ENCODE measurements at places on chromosomes 4 and X.

GRCh38 chr4:106365613-106366012 lies 3.0 kb downstream of the GIMD1 start:
- peak; percentile 95 for DNase-seq

- DNase-seq = peak; percentile 71
Observed at GRCh38 chrX:10414862-10415261, 205.5 kb downstream of the MID1 start.

GRCh38 chr4:110412354-110413065 lies 63.4 kb upstream of the ENPEP start:
- no peak for DNase-seq

- peak; percentile 89 for DNase-seq
Observed at GRCh38 chr4:117400039-117400835, 314.9 kb upstream of the TRAM1L1 start.

DNA sequence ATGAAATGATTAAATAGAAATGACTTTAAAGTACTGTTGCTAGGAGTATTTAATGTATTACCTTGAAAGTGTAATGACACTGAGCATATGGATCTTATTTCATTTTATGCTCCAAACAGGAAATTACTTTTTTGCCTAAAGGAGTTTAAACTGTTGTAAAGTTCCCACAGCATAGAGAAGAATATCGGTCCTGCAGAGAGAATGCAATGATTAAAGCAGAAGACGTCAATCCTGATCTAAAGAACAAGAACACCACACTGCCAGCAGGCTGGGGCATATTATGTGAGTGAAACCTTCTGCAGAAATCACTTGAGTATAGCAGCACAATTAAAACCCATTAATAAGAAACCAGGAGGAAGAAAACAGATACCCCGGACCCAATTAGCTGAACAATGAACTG lies 72.8 kb upstream of the CAMK2D start:
- no peak for DNase-seq

DNA sequence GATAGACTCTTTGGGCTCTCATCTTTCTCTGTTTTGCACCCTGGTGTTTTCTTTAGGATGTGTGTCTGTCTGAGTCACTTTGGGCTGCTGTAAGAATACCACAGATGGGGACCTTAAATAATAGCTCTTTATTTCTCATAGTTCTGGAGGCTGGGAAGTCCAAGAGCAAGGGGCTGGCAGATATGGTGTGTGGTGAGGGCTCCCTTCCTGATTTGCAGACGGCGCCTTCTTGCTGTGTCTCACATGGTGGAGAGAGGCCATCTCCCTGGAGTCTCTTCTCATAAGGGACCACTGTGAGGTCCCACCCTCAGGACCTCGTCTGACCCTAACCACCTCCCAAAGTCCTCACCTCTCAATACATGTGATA lies 93.7 kb upstream of the ADRA2C start:
- no peak for DNase-seq

GRCh38 chr4:105551965-105552746 lies at the start of gene ARHGEF38:
Gene ARHGEF38 (plus strand): TSS chr4:105552620. CDS start chr4:105552766, 146 bp downstream.
- peak; percentile 20 for DNase-seq

DNA sequence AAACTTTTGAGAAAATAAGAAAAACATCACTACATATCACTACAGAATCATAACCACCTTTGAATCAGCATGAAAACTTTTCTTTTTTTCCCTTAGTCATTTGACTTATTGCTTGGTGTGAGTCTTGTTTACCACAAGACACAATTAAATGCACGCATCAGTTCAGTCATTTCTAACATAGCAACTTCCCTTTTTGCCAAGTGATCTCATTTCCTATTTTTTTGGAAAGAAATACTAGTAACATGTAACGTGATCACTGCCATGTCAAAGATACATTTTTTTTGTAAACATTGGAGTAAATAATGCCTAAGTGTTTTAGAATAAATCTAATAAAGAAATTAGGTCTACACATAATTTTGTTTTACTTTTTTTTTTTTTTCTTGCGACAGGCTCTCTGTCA lies 5.1 kb upstream of the CXCL8 start:
- DNase-seq = peak; percentile 57

DNA sequence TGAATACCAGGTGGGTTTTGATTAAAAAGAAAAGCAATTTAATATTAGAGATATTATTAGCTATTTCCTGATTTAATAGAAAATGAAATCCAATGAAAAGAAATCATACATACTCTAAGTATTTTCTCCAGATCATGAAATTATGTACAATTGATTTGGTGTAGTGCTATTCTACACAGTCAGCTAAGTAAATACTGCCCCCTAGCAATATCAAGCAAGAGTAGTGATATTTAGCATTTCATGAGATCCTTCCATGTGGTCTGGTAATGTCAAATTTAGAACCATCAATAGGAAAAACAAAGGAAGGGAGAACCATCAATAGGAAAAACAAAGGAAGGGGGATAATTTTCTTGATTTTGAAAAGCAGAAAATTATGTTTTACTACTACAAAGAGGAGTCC lies 114.6 kb downstream of the TBCK start:
- no peak for DNase-seq

DNA sequence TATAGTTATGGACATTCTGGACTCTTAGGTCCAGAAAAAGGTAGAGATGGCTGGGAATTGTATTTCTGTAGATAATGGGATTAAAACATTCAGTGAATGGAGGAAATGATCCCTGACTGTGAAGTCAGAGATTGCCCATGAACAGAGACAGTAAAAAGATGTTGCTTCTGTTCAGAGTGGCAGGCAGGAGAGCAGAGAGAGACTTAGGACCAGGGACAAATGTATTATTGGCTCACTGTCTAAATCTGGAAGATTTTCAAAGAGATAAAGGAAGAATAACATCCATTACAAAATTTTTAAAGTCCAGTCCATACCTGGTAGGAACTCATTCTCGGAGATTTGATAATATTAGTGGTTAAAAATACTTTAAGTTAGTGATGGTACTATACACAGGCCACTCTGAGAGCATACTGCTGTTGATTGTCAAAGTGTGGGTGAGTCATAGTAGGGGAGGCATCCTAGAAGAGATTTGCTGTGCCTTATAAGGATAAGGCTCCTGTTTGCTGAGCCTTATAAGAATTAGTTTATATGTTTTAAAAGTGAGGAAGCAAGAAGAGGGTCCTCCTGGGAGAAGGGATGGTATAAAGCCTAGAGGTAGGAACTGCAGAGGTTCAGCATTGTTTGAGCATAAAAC lies 53.0 kb downstream of the JADE3 start:
- peak; percentile 51 for DNase-seq

DNA sequence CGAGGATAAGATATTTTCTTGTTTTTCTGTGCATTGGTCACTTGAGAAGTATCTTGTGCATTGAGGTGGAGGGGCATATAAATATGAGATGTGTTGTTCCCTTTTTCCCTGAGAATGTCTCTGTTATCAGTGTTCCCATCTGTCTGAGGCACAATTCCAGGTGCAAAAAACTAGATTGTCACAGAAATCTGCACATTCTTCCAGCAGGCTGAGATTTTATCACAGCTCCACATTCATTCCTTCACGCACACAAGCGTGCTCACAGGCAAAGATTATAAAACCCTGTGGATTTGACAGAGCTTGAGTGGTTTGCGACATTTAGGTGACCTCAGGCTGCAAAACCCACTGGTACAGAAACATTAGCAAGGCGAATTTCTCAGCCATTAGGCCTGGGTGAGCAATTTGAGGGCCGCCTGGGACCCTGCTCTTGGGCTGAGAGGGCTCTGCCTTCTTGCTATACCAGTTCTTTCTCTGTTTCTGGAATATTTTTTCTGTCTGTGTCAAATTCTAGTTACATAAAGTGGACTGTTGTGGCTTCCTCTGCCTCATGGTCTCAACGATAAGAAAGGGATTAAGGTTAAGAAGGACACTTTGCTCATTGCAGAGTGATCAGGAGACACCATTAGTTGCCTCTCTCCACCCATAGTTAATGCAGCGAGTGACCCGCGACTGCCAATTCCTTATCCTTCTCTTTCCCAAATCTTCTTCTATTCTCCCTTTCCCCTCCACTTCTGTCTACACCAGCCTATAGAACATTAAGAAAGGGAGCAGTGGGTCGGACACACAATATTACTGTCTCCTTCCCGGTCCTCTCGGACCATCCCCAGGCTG lies 86.7 kb upstream of the C1QTNF7 start:
- no peak for DNase-seq

DNA sequence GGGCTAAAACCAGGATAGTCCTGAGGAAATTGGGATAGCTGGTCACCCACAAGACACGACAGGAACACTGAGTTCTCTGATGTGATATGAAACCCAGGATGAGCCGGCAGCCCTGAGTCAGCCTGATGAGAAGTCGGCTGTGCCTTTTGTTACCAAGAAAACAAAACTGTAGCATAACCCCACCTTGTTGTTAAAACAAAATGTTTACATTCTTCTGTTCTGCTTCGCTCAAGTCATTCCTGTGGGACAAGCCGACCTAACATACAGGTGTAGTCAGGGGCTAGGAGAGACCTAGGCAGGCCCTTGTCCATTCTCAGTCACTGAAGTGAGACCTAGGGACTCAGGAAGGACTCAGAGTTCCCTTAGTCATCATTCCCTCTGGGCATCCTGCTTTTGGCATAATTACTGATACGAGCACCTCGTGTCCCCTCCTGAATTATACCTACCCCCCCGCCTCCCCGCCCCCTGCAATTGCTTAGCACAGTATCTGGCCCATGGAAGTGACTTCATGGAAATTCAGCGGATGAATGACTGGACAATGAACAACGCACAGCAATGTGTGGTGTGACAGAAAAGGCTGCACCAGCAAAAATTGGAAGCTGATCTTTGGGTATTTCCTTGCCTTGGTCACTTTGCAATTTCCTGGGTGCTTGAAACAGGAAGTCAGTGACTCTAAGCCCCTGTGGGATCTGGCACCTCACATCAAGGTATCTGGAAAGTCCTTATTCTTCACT lies 31.9 kb upstream of the TLR2 start:
- DNase-seq = no peak

DNA sequence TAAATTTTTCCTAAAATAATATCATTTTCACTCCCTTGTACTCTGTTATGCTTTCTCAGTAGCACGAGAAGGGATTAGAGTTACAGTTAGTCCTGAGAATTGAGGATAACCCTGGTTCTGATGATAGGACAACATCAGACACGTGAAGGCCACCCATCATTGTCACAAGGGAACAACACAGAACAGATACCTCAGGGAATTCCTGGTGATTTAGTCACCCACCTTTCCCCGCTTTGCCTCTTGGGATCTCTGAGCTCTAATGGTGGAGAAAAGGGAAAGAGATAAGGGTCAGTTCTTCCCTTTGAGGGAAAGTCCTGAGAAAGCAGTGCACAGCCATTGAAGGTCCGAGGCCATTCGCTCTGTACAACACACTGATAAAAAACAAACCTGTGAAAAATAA lies 112.3 kb upstream of the GALNT7 start:
- DNase-seq = no peak

DNA sequence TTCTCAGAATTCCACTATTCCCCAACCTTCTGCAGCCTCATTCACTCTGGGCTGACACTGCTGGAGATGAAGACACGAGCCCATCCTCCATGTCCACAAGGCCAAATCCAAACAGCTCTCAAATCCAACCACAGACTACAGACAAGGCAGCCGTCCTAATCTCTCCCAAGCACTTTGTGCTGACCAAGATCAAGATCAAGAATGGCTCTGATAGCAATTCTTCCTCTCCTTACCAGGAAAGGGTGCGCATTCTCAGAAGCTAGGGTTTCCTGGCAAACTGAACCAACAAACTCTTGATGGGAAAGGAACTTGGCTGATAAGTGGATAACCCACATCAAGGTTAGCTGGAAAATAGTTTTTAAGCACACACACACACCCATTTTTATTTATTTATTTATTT lies 26.5 kb downstream of the RELL1 start:
- DNase-seq = no peak

DNA sequence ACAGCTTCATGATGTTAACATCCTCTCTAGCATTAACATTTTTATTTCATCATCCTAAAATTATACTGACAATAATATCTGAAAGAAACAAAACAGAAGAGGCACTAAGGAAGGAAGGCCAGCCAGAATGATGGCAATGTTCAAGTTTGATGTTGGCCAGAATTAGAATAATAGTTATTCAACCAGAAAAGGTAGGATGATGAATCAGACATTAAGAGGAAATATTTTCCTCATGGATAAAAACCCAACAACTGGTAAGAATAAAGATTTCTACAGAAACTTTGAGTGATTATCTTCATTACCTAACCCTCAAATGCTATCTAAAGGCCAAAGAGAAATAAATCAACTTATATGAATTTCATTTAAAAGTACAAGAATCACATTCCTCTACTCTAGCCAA lies 105.2 kb downstream of the PDE5A start:
- peak; percentile 57 for DNase-seq

DNA sequence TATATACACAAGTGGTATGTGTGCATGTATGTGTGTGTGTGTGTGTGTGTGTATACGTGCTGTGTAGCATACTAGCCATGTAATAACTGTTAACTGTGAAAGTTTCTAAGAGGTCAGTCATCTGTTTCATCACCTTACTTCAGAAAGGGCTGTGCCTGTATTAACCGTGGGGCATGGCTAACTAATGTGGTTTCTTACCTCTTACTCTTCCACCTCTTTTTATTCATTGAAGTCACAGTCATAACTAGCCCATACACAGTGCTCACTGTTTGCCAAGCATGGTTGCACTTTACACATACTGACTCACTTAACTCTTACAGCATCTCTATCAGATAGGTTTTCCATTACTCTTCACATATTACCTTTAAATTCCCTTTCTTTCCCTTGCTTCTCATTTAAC lies 23.7 kb upstream of the LRAT start:
- DNase-seq = peak; percentile 3

GRCh38 chrX:148426467-148426866 lies 74.0 kb upstream of the AFF2 start:
- no peak for DNase-seq

DNA sequence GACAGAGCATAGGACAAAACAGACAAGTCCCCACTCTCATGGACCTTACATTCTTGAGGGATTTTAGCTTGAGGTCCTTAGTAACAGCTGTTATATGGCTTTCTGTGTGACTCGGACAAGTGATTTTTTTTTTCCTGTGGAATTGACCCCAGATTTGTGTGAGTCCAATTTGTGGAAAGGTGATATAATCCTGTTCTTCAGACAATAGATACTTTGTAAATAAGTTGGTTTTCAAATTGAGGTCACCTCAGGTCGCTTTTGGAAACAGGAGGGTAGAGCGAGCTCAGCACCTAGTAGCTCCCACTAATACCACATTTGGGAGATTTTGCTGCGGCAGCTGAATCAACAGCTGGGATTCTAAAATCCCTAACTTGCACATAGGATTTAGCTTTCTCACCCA lies 1008.8 kb downstream of the ADGRL3 start:
- no peak for DNase-seq

DNA sequence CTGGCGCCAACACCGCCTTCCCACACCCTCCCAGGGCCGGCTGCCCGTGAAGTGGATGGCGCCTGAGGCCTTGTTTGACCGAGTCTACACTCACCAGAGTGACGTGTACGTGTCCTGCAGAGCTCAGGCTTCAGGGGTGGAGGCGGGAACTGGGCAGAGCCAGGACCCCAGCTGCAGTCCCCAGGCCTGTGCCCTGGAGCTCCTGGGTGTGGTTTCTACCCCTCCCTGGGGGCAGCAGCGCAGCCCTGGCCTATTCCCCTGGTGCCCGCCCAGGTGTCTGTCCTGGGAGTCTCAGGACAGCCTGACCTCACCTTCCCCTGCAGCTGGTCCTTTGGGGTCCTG lies 13.1 kb downstream of the FGFR3 start:
- DNase-seq = no peak

GRCh38 chr4:1523907-1524636 lies 117.8 kb upstream of the NKX1-1 start:
- no peak for DNase-seq

- DNase-seq = no peak
Observed at GRCh38 chrX:37818031-37818430, 29.3 kb downstream of the DYNLT3 start.
